ENCODE measurements at places on chromosomes 7 and 10.

DNA sequence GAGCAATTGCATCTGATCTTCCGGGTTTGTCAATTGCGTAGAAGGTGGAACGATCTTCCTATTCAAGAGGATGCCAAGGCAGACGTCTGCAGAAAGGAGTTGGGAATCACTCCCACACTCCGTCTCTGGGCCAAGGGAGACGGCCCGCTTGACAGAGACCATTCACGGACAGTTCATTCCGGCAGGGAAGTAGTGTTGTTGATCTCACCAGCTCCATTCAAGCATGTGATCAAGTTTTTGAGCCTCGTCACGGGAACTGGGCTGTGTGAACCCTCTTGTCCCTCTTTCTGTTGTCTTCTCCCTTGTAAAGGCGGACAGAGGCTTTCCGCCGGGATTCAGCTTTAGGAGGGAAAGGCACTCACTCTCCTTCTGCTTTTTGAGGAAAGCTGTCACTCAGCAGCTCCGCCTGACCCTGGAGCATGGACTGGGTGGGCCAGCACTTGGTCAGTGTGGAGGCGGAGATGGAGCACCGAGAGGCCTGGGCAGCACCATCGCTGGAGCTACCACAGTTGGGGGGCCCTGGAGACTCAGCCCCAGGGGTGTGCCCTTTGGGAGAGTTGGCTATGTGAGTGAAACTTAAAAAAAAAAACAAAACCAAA lies 44.9 kb downstream of the SPDYE5 start:
- DNase-seq = no peak

DNA sequence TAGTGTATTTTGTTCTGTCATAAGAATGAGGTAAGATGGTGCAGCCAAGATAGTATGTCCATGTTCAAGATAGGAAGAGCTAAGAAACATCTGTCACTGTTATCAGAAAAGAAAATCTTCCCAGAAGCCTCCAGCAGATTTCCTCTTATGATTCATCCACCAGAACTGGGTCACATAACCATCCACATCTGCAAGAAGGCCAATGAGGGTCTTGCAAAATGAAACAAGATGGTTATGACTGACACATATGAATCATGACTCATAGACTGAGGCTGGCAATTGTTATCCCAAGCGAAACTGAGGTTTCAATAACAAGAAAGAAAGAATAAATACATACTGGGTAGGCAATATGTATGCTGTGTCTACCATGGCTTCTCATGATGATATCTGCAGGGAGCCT lies 30.3 kb downstream of the CCNJ start:
- DNase-seq = no peak

DNA sequence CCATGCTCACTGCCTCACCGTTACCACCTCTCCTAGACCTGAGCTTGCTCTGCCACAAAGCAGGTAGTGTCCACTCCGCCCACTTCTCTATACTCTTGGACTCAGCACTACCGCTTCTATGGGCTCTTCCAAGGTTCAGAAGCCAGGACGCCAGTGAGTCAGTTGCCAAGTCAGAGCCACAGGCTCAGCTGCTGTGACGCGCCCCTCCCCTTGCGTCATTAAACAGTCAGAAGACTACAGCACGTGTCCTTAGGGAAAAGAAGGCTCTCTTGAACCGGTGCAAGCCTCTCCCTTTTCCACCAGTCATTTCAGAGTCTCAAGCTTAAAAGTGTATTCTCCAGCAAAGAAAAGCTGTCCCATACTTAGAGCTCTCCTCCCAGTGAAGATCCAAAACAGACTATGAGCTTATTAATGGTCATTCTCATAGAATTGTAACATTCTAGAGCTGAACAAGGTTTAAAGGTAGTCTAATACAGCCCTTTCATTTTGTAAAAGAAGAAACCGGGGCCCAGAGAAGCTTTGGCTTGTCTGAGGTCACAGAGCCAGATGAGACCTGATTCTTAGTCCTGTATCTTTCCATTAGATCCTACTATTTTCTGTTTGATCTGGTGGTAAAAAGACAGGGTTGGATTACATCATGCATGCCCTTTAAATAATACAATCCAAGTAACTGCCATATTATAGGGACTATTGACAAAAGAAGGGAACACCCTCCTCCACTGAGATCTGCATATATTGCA lies 40.9 kb upstream of the MET start:
- DNase-seq = no peak

DNA sequence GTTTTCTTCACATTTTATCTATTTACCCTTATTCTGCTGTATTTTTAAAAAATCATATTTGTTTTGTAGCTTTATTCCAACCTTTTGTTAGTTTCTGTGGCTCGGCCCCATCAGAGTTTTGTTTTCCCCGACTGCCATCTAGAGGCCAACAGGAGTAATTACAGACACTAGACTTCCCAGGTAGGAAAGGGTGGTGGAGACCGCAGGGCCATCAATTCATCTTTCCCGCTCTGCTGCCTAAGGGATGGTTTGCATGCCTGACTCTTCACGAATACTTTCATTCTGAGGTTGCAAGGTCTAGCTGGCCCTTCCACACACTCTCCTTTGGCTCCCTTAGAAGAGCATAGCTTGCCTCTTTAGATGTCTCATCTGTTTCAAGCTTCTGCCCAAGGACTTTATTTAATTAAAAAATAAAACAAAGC lies 38.3 kb downstream of the LYZL2 start:
- no peak for DNase-seq
